ENCODE measurements at places on chromosomes 11 and 22.

DNA sequence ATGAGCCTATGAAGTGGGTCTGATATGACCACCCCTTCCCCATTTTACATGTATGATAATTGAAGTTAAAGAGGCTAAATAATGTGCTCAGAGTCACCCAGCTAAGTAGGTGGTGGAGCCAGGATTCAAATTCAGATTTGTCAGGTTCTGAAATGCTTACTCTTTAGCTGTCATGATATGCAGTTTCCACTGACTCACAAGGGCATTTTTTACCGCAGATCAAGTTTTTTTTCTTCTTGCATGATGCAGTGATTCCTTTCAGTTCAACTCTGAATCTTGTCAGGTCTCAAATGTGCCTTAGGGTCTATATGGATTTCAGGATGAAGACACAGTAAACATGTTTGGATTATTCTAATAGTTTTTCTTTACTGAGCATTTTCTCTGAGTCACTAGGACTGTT is 12.6 kb upstream of the TRIM44 start:
- DNase-seq: no peak

- DNase-seq: no peak
Observed at GRCh38 chr11:72634472-72635095, 39.6 kb downstream of the PDE2A start.

- no peak for DNase-seq
Observed at GRCh38 chr22:39543095-39543494, 10.5 kb upstream of the RPS19BP1 start.

GRCh38 chr11:45900916-45901617 is 6.0 kb downstream of the FREY1 start:
- no peak for DNase-seq

- DNase-seq: no peak
Observed at GRCh38 chr11:98736833-98737232, 283.9 kb upstream of the CNTN5 start.

GRCh38 chr22:17853073-17853472 is 78.8 kb upstream of the BID start:
- DNase-seq: no peak

DNA sequence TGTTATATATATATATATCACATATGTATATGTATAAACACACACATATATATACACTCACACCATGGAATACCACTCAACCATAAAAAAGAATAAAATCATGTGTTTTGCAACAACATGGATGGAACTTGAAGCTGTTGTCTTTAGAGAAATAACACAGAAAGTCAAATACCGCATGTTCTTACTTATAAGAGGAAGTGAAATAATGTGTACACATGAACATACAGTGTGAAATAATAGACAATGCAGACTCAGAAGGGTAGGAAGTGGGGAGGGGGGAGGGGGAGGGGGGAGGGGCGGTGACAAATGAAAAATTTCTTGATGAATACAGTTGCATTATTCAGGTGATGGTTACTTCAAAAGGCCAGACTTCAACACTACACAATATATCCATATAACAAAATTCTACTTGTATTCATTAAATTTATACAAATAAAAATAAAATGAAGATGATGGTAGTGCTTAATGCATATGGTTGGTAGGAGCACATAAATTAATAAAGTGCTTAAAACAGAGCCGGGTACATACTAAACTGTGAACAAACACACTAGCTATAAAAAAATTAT is 5.8 kb upstream of the OR5B2 start:
- DNase-seq: no peak

- no peak for DNase-seq
Observed at GRCh38 chr11:126058105-126058874, 4.4 kb downstream of the CDON start.

GRCh38 chr22:17873116-17873515 is 98.8 kb upstream of the BID start:
- DNase-seq: no peak

GRCh38 chr11:71198141-71198822 is 54.1 kb downstream of the SHANK2 start:
- no peak for DNase-seq

DNA sequence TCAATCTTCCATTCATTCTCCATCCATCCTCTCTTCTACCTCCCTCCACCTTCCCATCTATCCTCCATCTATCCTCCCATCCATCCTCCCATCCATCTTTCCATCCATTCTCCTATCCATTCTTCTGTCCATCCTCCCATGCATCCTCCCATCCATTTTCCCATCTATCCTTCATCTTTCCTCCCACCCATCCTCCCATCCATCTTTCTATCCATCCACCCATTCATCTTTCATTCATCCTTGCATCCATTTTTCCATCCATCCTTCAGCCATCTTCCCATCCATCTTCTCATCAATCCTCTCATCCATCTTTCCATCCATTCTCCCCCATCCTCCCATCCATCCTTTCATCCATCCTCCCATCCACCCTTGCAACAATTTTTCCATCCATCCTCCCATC is 27.5 kb downstream of the IGLL1 start:
- DNase-seq: no peak

- DNase-seq: no peak
Observed at GRCh38 chr22:42388130-42388797, 43.9 kb downstream of the NFAM1 start.

GRCh38 chr11:8063324-8063723 is 17.7 kb upstream of the TUB start:
- no peak for DNase-seq

DNA sequence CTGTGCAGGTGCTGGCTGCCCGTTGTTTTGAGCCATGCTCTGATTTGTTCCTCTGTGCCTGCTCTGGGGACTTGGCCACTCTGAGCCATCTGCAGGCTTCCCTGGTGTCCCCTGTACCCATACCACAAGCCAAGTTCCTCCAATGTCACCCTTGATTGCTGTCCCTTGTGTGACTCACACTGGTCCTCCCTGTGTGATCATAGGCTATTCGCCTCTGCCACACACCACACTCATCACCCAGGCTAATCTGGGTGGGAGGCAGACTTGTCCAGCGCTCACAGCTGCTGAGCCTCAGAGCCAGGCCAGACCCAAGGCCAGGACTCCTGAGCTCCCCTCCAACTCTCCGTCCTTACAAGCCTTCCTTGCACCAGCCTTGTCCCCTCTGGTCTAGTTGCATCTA is 31.7 kb downstream of the IGF2 start:
- DNase-seq: no peak

DNA sequence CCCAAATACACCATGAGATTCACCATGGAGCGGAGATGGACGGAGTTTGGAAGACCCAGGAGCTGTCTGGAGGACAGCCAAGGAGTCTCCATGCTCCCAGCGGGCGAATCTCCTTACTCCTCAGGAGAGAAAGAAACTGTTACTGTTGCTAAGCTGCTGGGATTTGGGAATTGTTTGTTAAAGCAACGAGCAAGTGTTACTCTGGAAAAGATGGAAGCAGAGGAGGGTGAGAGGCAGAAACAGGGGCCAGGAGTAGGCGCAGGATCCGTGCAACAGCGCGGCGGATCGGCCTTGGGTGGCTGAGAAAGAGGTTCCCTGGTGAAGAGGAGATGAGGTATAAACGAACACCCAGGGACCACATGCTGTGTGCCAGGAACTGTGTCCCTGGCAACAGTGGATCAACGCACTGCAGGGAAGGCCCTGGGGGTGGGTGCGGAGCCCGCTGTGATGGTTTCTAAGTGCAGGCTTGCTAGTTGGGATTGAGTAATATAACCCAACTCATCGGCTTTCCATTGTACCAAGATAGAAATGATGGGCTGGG is 1436.4 kb downstream of the BRD1 start:
- no peak for DNase-seq

GRCh38 chr11:130020323-130020722 is 17.7 kb upstream of the PRDM10 start:
- no peak for DNase-seq

GRCh38 chr22:38244106-38244505 is 28.7 kb downstream of the TMEM184B start:
- DNase-seq: no peak

- DNase-seq: no peak
Observed at GRCh38 chr11:73216465-73216864, 1.6 kb upstream of the P2RY2 start.
